ENCODE measurements at places on chromosomes 3 and 15. TPM values are rescaled to one million over a fixed set of nuclear protein-coding genes. Genes with fewer than 3 reads are reported as not detected.

GRCh38 chr3:49813497-49814174 lies at the start of gene UBA7:
Gene UBA7 (minus strand): TSS chr3:49813953. CDS start chr3:49813787, 166 bp downstream.
- H3K27ac ChIP-seq = peak within 1 kb of the TSS; percentile 42
- H3K4me3 ChIP-seq = peak within 1 kb of the TSS; percentile 41
- peaks cover 12% of the 10 kb centered on the region for H3K4me1 ChIP-seq
- no peaks in the 10 kb centered on the region for H3K27me3 ChIP-seq
- no peaks in the 10 kb centered on the region for H3K36me3 ChIP-seq
- peak; percentile 46 for DNase-seq

DNA sequence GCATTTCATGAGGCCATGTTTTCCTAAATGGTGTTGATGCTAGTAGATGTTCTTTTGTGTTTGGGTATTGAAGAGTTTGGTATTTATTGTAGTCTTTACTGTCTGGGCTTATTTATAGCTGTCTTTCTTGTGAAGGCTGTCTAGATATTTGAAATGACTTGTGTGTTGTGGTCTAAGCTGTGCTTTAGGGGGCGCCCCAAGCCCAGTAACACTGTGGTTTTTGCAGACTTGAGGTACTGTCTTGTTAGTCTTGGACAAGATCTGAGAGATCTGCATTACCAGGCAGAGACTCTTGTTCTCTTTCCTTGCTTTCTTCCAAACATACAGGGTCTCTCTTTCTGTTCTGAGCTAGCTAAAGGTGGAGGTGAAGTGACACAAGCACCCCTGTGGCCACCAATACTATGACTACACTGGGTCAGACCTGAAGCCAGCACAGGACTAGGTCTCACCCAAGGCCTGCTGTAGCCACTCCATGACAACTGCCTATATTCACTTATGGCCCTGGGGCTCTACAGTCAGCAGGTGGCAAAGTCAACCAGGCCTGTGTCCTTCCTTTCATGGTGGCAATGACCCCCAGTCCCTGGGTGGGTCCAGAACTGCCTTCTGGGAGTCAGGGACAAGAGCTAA lies 152.1 kb upstream of the TBC1D5 start:
- no peak overlapping the region for H3K27ac ChIP-seq
- no peak overlapping the region for H3K4me3 ChIP-seq
- no peaks in the 10 kb centered on the region for H3K27me3 ChIP-seq
- no peaks in the 10 kb centered on the region for H3K36me3 ChIP-seq
- DNase-seq = no peak

The CDCP1 gene
- 2.7 TPM for total RNA-seq

The PLSCR2 gene
- total RNA-seq = 6.5 TPM
